Sigmoid colon (tissue), 7 donors: ENCODE measurements at places on chromosomes 7 and 10. TPM values are rescaled to one million over a fixed set of nuclear protein-coding genes. Genes with fewer than 3 reads are reported as not detected.
A peak's percentile ranks its signal among the peaks of the same experiment; 100 is the strongest.

DNA sequence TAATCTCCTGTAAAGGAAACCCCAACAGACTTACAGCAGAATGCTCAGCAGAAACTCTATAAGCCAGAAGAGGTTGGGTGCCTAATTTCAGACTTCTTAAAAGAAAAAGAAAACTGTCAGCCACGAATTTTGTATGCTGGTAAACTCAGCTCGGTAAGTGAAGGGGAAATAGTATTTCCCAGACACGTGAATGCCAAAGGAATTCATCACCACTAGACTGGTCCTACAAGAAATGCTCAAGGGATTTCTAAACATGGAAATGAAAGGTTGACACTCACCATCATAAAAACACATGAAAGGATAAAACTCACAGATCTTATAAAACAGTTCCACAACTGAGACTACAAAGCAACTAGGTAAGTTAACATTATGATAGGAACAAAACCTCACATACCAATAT lies 68.6 kb downstream of the GLCCI1 start:
- no peak overlapping the region for H3K4me3 ChIP-seq
- no peak overlapping the region for H3K27ac ChIP-seq
- H3K27me3 ChIP-seq, result no peaks in the 10 kb centered on the region
- no peak for DNase-seq
- no peaks in the 10 kb centered on the region for H3K36me3 ChIP-seq

- DNase-seq, result no peak
- no peaks in the 10 kb centered on the region for H3K4me1 ChIP-seq
- H3K27ac ChIP-seq, result no peak overlapping the region
- H3K36me3 ChIP-seq, result no peaks in the 10 kb centered on the region
- no peak overlapping the region for H3K4me3 ChIP-seq
Measured at GRCh38 chr7:21966271-21966670, 20.6 kb upstream of the CDCA7L start.

GRCh38 chr10:95121904-95122303 lies 52.6 kb upstream of the CYP2C8 start:
- no peak for DNase-seq
- H3K27ac ChIP-seq, result no peak overlapping the region
- no peaks in the 10 kb centered on the region for H3K27me3 ChIP-seq
- no peaks in the 10 kb centered on the region for H3K4me1 ChIP-seq

DNA sequence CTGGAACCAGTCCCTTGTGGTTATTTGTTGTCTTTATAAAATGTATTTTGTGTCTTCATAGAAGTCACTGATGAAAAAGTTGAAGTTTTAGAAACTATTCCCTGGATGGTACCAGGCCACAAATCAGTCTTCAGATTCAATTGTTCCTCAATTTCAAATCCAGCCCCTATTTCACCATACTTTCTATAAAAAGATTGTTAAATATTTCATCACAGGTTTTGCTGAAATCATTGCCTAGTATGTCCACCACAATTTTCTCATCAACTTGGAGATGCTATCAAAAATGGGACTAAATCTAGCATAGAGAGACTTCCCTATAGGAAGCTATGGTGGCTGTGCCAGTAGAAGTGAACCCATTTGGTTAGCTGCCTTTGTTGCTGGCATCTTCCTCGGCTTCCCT lies 118.5 kb downstream of the RAB18 start:
- no peak overlapping the region for H3K4me3 ChIP-seq
- no peak for DNase-seq
- H3K27me3 ChIP-seq, result no peaks in the 10 kb centered on the region
- no peak overlapping the region for H3K27ac ChIP-seq

- H3K4me1 ChIP-seq, result peaks cover 22% of the 10 kb centered on the region
Measured at GRCh38 chr7:69878591-69878990, 280.3 kb downstream of the AUTS2 start.

DNA sequence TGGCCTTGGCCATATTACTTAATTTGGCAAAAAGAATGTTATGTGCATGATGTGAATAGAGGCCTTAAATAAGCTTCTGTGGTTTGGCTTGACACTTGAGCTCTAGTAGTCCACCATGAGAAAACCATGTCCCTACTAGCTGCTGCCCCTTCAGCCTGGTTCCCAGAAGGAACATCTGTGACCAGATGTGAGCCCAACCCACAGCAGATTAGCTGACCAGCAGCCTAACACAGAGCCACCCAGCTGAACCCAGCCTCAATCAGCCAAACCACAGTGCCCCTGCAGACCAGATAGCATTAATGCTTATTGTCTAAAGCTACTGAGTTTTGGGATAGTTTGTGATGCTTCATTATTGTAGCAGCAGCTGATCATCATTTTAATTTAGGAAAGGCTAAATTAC lies 16.6 kb downstream of the JAZF1 start:
- H3K4me1 ChIP-seq, result peaks cover 43% of the 10 kb centered on the region
- H3K4me3 ChIP-seq, result no peak overlapping the region
- H3K36me3 ChIP-seq, result no peaks in the 10 kb centered on the region
- H3K27me3 ChIP-seq, result no peaks in the 10 kb centered on the region
- H3K27ac ChIP-seq, result no peak overlapping the region
- no peak for DNase-seq

DNA sequence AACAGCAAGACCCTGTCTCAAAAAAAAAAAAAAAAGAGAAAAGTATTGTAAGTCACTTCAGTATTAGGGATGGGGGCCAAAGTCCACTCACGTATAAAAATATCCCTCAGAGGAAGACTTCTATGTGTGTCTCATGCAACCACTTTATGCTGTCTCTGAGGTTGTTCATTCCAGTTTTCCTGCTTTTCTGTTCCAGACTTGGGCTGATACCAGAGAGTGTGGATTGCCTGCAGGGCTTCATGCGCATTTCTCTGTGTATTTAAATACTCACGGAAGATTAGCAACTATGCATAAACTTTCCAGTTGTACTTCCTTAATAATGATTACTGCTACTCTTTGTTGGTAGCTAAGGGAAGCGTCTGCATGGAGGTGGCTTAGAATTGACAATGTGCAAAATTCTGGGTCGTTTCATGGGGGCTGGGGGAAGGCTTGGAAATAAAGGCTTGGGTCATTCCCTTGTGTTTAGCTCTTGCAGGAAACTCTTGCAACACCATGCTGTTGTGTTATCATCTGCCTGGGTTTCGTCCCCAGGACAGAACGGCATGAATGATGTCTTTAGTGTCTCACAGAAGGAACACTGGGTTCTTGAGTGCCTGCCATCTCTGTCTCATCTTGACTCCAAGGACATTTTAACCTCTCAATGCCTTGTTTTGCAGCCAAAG lies 54.1 kb downstream of the KIAA1217 start:
- peaks cover 8% of the 10 kb centered on the region for H3K4me1 ChIP-seq
- no peak for DNase-seq
- no peaks in the 10 kb centered on the region for H3K27me3 ChIP-seq
- no peak overlapping the region for H3K4me3 ChIP-seq

DNA sequence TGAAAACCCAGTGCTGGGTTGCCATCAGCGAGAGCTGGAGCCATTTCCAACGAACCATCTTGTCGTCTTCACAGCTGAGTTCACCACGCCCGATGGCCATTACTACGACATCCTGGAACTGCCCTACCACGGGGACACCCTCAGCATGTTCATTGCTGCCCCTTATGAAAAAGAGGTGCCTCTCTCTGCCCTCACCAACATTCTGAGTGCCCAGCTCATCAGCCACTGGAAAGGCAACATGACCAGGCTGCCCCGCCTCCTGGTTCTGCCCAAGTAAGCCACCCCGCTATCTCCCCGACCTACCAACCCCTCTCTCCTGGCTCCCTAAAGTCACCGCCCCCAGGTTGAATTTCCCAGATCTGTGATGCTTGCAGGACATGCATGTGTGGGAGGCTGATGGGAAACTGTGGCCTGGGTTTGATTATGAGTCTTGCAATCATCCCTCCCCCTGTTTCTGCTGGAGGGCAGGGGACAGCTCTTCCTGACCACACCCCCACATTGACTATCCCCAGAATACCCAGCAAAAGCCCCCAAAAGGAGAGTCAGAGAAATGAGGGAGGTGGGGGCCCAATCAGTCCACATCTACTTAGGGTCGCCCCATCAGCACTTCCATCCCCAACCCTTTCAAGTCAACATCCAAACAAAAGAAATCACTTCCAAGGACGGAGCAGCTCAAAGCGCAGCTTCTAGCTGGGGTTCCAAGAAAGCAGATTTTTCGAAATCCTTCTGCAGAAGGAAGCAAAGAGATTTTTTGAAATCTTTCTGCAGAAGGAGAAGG lies 6.9 kb downstream of the SERPINE1 start:
- H3K27ac ChIP-seq, result no peak overlapping the region
- no peaks in the 10 kb centered on the region for H3K36me3 ChIP-seq
- no peak overlapping the region for H3K4me3 ChIP-seq
- DNase-seq, result no peak

GRCh38 chr10:34280599-34281374 lies 534.3 kb downstream of the PARD3 start:
- H3K27me3 ChIP-seq, result no peaks in the 10 kb centered on the region
- peak overlapping the region; percentile 50 for H3K27ac ChIP-seq
- no peaks in the 10 kb centered on the region for H3K4me1 ChIP-seq
- DNase-seq, result peak; percentile 86
- H3K4me3 ChIP-seq, result no peak overlapping the region

GRCh38 chr7:21903020-21903786 lies 42.5 kb downstream of the CDCA7L start:
- no peak for DNase-seq
- H3K4me1 ChIP-seq, result no peaks in the 10 kb centered on the region
- H3K4me3 ChIP-seq, result no peak overlapping the region
- no peak overlapping the region for H3K27ac ChIP-seq

DNA sequence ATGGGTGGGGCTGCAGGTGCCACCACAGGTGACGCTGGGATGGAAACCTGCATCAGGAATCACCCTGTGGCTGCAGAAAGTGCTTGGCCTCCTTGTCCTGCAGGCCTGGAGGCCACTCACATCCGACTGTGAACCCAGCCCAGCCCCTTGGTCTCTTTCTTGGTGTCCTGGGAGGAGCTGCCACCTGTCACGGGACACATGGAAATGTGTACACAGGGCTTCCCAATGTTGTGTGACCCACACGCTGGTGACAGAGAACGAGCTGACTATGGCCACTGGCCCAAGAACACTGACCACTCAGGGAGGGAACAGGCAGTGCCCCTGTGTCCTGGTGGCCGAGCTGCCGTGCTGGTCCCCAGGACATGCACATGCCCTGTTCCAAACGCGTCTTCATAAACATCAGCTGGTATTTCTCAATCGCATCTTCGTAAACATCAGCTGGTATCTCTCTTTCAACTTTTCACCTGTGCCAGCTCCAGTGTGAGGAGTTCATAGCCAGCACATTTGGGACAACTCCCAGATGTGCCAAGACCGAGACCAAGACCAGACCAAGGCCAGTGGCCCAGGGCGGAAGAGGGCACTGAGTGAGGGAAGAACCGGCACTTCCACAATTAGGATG lies 57.9 kb upstream of the INPP5A start:
- H3K4me1 ChIP-seq, result peaks cover 11% of the 10 kb centered on the region
- H3K36me3 ChIP-seq, result no peaks in the 10 kb centered on the region
- no peak overlapping the region for H3K4me3 ChIP-seq
- H3K27ac ChIP-seq, result no peak overlapping the region
- no peaks in the 10 kb centered on the region for H3K27me3 ChIP-seq
- peak; percentile 64 for DNase-seq

DNA sequence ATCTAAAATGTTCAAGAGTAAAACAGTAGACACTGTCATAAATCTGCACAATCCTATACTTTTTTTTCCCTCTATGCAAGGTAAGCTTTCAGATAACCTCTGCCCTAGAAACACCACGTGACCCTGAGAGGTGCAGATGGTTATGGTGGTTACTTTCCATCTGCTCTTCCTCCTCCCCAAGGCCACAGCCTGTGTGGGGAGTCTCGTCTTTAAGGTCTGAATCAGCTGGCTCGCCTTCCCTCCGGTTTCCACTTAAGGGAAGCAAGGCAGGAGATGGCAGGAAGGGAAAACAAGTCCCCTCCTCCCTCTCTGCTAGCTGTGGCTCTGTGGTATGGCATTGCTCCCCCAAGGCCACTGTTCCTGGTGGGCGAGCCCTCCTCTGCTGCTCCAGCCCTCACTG lies 181.8 kb downstream of the GLI3 start:
- H3K27me3 ChIP-seq, result no peaks in the 10 kb centered on the region
- no peak overlapping the region for H3K4me3 ChIP-seq
- no peak overlapping the region for H3K27ac ChIP-seq
- no peaks in the 10 kb centered on the region for H3K4me1 ChIP-seq
- no peak for DNase-seq

- no peak overlapping the region for H3K4me3 ChIP-seq
- no peak overlapping the region for H3K27ac ChIP-seq
- no peak for DNase-seq
- peaks cover 17% of the 10 kb centered on the region for H3K27me3 ChIP-seq
Measured at GRCh38 chr7:139488810-139489209, 5.3 kb upstream of the KLRG2 start.

DNA sequence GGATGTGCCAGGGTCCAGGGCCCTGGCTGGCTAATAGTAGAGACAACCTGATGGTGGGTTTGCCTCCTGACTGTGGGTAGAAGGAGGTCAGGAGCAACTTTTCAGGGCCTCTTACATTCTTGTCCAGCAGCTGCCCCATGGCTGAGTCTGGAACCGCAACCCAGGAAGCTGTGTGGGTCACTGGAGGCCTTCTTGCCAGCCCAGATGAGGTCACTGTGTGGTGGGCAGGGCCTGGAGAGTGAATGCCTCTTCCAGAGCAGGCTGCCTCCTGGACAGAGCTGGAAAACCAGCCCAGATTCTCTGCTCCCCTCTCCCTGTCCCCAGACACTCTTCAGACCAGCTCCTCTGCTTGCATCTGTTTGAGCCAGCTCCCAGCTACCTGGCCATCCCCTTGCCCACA lies 43.5 kb upstream of the LEP start:
- peaks cover 11% of the 10 kb centered on the region for H3K4me1 ChIP-seq
- DNase-seq, result peak; percentile 38
- H3K27ac ChIP-seq, result no peak overlapping the region
- H3K27me3 ChIP-seq, result peaks cover 22% of the 10 kb centered on the region
- no peak overlapping the region for H3K4me3 ChIP-seq

DNA sequence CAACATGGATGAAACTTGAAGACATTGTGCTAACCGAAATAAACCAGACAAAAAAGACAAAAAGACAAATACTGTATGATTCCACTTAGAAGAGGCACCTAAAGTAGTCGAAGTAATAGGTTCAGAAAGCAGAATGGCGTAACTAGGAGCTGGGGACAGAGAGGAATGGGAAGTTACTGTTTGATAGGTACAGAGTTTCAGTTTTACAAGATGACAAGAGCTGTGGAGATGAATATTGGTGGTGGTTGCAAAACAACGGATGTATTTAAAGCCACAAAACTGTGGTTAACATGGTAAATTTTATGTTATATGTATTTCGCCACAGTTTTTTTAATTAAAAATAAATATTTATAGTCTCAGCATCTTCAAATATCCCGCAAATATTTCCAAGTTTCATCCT lies 64.1 kb upstream of the DIP2C start:
- no peaks in the 10 kb centered on the region for H3K36me3 ChIP-seq
- H3K4me1 ChIP-seq, result no peaks in the 10 kb centered on the region
- no peak for DNase-seq
- no peak overlapping the region for H3K4me3 ChIP-seq

GRCh38 chr7:116522247-116522646 lies 2.6 kb upstream of the CAV1 start:
- H3K4me1 ChIP-seq, result no peaks in the 10 kb centered on the region
- DNase-seq, result no peak
- H3K27me3 ChIP-seq, result no peaks in the 10 kb centered on the region
- no peaks in the 10 kb centered on the region for H3K36me3 ChIP-seq
- no peak overlapping the region for H3K27ac ChIP-seq
- H3K4me3 ChIP-seq, result no peak overlapping the region

Gene PRPS1L1
- not detected for total RNA-seq

Gene BTBD16
- 0.54 TPM for total RNA-seq

Gene ARHGEF35
- 0.54 TPM for total RNA-seq

Gene NODAL
- total RNA-seq, result not detected

Gene NUTM2D
- 3.3 TPM for total RNA-seq

Gene DCLRE1C
- total RNA-seq, result 9.9 TPM

Gene TMEM270
- not detected for total RNA-seq

Gene TEX36
- total RNA-seq, result not detected
